NCI-H1092 treated with DMSO at 0.1 percent for 48 hours (cell line): ENCODE measurements at places on chromosomes 11 and 22.
A peak's percentile ranks its signal among the peaks of the same experiment; 100 is the strongest.

DNA sequence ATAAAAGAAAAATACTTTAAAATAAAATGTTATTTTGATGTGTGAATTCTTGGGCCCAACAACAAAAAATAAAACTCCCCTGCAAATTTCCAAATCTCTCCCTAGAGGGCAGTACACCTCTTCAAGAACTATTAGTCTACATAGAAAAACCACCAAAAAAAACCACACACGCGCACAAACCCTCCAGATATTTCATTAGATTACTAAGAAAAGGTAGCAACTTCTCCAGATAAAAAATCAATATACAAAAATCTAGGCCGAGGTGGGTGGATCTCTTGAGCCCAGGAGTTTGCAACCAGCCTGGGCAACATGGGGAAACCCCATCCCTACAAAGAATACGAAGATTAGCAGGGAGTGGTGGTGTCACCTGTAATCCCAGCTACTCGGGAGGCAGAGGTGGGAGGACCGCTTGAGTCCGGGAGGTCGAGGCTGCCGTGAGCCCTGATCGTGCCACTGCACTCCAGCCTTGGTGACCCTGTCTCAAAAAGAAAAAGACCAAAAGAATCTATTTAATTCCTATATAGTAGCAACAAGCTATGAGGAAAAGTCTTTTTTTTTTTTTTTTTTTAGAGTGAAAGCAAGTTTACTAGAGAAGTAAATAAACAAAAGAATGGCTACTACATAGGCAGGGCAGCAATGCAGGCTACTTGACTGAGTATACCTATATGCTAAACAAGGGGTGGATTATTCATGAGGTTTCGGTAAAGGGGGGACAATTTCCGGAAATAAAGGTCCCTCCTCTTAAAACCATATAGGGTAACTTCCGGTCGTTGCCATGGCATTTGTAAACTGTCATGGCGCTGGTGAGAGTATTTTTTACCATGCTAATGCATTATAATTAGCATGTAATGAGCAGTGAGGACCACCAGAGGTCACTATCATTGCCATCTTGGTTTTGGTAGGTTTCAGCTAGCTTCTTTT lies 13.1 kb downstream of the B3GNT6 start:
- peak; percentile 94 for DNase-seq

GRCh38 chr22:31987218-31987617 lies 42.9 kb downstream of the YWHAH start:
- no peak for DNase-seq

GRCh38 chr11:108346451-108346850 lies 120.9 kb downstream of the C11orf65 start:
- no peak for DNase-seq

GRCh38 chr22:31187627-31188026 lies 24.5 kb upstream of the LIMK2 start:
- no peak for DNase-seq

DNA sequence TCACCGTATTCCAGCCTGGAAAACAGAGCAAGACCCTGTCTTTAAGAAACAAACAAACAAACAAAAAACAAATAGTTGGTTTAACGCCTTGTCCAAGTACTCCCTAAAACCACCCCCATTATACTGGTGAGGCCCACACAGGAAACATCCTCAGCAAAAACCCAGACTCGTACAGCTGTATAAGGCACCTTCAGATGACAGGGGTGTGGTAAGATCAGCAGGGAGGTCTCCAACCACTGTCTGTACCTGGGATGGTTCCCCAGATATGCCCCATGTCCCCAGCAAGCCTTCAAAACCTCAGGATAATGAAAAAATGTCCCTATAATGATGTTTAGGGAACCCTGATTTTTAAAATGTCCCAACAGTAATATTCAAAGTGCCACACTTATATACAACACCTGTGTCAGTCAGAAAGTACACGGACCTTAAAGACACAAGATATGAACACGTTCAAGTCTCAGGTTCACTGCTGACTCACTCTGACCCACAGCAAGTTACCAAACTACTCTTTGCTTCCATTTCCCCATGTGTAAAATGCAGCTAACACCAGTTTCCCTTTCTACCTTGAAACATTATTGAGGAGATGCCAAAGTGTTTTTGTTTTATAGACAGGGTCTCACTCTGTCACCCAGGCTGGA lies 9.3 kb downstream of the SF3A1 start:
- DNase-seq: no peak

GRCh38 chr11:112555491-112556364 lies 295.1 kb upstream of the PLET1 start:
- peak; percentile 40 for DNase-seq

DNA sequence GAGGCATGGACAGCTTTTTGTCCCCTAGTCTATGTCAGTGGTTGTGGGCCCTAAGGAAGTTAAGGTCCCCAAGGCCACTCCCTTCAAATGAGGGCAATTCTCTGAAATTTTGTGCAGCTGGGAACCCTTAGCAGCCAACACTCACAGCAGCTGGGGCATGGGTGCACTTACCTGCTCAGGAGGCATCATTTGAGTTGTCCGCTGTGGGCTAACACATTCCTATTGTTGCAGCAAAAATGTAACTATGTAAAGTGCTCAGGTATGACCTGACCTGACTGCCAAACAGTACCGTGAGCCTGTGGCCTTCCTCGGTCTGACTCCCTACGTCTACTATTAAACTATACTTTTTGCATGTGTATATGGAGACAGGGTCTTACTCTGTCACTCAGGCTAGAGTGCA lies 5.8 kb upstream of the MRTFA start:
- no peak for DNase-seq

DNA sequence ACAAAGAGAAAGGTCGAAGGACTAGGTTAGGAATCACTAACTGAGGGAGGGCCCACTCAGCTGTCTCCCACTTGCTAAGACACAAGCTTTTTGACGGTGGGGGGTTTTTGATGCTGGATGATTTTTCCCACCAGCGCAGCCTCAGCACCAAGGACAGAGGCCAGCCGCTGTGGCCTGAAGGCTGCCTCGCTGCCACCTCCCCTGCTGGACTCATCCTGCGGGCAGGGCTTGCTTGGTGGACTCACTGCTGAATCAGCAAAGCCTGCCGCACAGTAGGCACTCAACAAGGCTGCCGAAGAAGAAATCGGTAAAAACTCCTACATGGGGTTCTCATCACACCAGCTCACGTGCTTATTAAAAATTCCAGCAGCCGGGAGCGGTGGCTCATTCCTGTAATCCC lies 2.6 kb downstream of the ALG12 start:
- DNase-seq: no peak

- DNase-seq: peak; percentile 75
These were observed at the start of gene CHCHD10 for GRCh38 chr22:23767673-23768548. Gene CHCHD10, minus strand, starts transcription at chr22:23767972. Its CDS starts 98 bp downstream, at chr22:23767874.

DNA sequence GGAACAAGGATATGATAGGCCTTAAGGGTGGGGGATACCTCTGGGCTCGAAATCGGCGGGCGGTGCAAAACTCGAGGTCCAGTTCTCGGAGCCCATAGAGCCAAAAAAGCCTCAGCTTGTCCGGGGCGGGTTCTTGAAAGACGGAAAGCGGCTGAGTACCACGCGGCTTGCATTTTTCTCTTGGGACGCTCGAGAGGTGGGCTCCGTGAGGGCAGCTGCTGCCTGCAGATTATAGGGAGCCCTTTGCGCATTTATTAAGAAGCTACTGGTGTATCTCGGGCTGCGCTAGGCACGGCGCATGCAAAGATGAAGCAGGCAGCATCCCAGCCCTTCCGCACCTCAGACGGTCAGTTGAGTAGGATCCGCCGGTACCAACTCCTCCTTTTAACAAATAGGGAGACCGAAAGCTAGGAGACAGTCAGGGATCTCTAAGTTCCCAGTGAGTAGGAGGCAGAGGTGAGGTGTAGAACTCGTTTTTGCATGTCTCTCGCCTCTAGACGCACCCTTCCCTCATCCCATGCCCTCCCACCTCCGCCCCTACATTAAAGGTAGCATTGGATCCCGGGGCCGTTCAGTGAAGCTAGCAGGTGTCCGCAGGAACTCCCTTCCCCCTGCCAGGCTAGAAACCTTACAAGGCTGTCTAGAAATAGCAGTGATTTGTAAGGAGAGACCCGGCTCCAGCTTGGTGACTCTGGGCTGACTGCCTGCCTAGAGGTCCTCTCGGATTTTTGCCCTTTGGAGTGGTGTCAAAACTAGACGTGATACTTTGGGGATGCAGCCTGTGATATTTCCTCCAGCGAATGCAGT lies 768 bp downstream of the LDHA start:
- peak; percentile 64 for DNase-seq

DNA sequence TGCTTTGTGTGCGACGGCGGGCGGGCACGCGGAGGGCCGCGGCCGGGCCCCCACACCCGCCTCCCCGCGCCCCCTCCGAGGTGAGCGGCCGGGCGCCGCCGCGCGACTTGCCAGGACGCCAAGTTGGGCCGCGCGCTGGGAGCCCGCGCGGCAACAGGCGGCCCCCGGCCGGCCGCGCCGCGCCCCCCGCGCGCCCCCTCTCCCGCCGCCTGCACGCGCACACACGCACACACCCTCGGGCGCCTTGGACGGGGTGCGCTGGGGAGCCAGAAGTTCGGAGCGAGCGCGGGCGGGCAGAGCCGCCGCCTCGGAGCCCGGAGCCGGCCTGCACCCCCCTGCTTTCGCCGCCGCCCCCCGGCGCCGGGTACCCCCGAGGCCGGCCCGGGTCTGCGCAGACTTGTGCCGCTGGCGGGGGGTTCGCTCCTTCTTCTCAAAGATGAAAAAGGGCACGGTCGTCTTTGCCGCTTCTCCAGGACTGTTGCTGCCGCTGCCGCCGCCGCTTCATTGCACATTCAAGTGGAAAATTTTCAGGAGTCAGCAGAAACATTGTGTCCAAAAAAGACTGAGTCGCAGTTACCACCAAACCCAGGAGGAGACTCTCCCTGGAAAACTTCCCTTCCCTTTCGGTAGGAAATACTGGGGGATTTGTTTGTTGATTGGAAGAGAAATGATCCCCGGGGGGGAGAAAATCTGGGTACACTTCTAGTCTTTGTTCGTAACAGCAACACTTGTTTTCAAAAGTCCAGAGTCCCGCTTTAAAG lies 895 bp downstream of the TEAD1 start:
- DNase-seq: peak; percentile 53

DNA sequence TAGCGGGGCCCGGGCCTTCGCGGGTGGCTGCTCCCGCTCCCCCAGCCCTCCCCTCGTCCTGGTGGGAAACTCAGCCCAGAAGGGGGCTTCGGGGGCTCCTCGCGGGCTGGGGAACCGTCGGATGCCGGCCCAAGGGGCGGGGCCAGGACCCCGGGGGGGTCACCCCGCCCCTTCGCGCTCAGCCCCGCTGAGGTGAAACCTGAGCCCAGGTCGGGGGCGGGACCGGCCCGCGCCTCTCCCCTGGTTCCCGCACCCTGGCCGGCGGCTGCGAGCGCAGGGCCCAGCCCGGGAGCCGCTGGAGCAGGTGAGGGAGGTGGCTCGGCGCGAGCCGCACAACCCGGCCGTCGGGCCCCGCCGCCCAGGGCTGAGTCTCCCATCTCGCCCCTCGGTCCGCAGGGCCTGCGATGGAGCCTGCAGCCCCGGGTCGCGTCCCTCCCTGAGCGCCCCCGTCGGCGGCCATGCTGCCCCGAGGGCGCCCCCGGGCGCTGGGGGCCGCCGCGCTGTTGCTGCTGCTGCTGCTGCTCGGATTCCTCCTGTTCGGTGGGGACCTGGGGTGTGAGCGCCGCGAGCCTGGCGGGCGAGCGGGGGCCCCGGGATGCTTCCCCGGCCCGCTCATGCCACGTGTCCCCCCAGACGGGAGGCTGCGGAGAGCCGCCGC lies at the start of gene LARGE2:
LARGE2 (plus strand) TSS at position 232 of the 658 bp plus-strand sequence; CDS start at position 459, 227 bp downstream.
- DNase-seq: no peak

- no peak for DNase-seq
These were observed 644 bp upstream of the NDUFV1 start for GRCh38 chr11:67606093-67606491.

DNA sequence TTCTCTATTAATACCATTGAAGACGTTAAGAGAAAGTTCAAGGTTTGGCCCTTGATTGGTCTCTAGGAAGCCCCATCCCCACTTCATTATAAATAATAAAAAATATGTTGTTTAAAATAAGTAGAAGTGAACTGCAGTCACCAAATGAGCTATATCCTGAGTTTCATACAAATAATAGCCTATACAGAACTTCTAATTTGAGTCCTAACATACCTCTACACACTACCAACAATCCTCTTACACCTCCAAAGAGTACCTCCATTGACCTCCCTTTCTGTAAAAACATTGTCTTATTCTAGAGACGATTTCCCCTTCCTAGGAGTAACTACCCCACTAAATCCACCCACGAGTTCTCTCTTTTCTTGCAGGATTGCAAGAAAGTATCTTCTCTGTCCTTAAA lies 7.2 kb upstream of the HBD start:
- DNase-seq: no peak

GRCh38 chr22:23128269-23129108 lies 13.3 kb downstream of the RSPH14 start:
- DNase-seq: peak; percentile 51

GRCh38 chr11:113847111-113847510 lies 28.3 kb downstream of the USP28 start:
- no peak for DNase-seq

GRCh38 chr11:1382831-1383607 lies 6.7 kb upstream of the BRSK2 start:
- peak; percentile 48 for DNase-seq

- no peak for DNase-seq
These were observed 378.2 kb downstream of the DCDC1 start for GRCh38 chr11:30991376-30991775.

DNA sequence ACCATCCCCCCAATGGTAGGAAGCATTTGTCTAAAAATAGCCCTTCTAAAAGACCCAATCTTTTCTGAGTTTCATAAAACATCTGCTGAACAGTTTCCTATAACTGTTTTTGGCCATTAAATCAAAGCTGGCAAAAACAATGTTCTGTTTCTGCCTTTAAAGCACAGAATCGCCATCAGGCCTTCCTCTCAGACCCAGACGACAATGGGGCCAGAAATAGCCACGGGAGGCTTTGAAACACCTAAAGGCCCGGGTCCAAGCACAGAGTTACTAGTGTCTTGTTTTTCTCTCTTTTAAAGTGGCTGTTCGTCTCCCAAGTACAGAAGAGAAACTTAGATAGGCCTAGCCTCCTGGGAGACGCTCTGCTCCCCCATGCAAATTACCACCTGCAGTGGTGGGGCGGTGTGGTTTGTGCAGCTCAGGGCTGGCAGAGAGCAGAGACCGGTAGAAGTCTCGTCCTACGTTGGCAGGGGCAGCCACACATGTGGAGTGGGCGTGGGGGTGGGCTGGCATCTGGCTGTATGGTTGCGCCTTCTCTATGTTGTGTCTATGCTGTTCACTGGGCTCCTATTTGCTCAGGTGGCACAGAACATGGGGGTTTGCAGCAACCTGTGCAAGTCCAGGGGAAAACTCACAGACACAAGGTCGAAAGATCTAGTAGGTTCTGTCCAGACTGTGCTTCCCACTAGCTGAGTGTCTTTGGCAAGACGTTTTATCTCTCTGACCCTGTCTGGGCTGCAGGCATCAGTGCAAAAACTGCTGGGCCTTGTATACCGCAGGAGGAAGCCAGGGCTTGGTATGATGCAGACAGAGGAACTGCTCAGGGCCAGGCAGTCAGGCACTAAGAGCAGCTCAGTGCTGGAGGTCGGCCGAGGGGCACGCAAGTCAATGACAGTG lies 23.6 kb upstream of the ETS1 start:
- DNase-seq: no peak

DNA sequence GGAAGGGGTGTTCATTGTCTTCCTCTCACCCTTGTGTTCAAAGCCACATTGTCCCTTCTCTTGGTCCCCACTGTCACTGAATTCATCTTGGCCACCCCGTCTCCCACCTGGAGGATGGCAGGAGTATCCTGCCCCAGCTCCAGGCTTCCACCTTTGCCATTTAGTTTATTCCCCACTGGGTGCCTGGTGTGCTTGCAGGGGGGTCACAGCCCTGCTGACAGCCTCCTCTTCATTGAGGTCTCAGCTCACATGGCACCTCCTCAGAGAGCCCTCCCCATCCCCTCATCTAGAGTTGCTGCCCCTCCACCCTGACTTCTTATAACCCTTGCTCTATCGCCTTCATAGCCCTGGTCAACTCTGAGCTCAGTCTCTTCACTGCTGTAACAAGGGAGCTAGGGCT lies 36.6 kb downstream of the KIAA1671 start:
- no peak for DNase-seq
